Brain microvascular endothelial cell (primary cell): ENCODE measurements at places on chromosomes 5 and 9.

GRCh38 chr9:16058131-16058549 is 505.3 kb downstream of the CCDC171 start:
- DNase-seq: peak; percentile 80

DNA sequence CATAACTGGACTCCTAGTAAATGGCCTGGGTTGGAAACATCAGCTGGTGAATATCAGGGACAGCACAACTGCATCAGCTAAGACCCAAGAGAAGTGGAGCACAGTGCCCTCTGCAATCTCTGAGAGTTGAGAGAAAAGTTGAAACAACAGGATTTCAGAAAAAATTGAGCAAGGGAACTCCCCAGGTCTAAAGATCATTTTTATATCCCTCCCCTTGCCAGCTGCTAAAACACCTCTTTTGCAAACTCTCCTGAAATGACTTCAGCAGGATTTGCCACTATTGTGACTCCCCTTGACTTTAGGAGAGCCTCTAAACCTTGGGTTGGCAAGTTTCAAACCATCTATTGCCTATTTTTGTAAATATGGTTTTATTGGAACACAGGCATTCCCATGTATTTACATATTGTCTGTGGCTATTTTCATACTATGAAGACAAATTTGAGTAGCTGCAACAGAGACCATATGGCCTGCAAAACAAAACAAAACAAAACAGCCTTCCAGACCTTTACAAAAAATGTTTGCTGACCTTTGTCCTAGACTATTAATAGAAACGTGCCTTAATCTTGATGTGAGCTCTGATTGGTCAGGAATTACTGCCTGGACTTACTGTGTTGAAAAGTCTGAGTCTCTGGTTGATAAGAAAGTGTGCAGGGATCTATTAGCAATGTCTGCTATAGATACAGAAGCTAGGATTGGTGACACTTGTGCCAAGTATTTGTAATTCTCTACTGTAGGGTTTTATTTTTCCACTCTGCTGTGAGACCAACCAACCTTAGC is 37.7 kb upstream of the PLPPR1 start:
- DNase-seq: no peak

DNA sequence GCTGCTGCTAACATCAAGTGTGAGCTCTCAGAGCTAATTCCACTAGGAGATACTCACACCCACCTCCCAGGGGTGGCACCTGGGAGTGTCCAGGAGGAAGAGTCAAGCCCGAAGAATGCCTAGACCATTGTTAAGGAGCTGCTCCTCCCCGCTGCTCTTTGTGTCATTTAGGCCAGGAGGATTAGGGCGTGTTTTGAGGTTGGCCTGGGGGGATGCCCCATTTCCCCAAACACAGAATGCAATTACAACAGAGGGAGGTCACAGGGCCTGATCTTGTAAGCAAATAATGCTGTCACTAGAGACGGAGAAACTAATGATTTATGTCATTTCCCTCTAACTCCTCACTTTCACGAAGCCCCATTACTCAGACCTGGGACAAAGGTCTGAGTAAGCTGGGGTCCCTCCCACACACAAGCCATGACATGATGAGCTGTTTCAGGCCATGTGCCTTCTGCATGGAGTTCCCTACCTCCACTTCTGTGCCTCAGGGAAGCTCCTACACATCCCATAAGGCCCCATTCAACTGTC is 312.5 kb downstream of the ACTL7B start:
- no peak for DNase-seq

- DNase-seq: peak; percentile 19
Observed at GRCh38 chr5:154197801-154198491, 7.4 kb downstream of the GALNT10 start.

DNA sequence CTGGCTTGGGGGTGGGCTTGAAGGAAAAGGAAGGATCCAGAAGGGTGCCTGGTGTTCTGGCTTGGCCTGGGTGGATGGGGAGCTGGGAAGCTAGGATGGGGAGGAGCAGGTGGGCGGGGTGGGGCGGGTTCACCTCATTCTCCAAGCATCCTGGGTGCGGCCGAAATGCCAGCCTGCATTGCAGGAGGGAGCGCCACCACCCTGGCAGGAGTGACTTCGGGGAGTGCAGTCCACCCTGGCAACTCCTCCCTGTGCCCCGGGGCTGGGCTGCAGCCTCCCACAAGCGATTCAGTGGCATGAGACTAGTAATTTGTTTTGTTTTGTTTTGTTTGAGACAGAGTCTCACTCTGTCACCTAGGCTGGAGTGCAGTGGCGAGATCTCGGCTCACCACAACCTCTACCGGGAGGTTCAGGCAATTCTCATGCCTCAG is 5.5 kb downstream of the TTC16 start:
- DNase-seq: no peak

DNA sequence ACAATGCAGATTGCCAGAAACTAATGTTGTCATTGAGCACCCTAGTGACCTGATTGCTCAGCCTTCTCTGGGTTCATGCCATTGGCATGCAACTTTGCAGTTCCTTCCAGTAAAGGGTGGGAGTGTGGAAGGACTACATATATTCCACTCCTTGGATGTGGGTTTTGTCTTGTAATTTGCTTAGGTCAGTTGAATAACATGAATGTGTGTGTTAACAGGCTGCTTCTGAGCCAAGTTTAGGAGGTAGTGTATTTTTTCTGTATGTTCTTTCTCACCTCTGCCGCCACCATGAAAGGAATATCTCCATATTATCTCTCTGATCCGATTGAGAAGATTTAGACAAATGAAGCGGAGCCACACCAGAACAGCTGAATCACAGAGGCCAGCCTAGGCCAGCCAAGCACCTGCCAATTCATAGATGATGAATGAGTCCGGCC is 1929.6 kb upstream of the CDH6 start:
- DNase-seq: no peak

GRCh38 chr5:9903801-9904200 is 273.6 kb upstream of the TAS2R1 start:
- DNase-seq: peak; percentile 64

DNA sequence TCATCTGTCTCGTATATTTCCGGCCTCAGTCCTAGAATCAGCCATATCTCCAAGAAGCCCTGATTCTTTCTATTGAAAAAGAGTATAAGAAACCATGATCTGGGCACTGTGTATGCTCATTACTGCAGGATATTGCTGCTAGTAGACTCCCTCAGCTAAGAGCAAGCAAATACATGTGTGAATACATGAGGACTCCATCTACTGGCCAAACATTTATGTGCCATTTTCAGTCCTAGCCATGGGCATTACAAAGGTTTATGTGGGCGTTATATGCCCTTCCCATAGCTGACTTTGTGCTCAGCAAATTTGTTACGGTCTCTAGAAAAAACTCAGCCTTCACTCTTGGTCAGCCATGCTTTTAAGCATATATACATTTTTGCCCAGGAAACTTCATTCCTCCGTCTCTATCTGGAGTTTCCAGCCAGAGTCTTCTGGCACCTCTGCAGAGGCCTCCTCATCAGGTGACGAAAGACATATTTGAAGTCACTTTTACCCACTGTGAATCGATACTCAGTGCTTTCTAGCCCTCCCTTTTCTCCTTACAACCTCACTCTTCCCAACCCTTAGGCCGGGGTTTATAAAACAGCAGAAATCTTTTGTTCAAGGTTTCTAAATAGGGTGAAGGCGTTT is 1495.6 kb upstream of the CDH6 start:
- no peak for DNase-seq

- DNase-seq: no peak
Observed at GRCh38 chr5:1401536-1402138, 43.6 kb downstream of the SLC6A3 start.

DNA sequence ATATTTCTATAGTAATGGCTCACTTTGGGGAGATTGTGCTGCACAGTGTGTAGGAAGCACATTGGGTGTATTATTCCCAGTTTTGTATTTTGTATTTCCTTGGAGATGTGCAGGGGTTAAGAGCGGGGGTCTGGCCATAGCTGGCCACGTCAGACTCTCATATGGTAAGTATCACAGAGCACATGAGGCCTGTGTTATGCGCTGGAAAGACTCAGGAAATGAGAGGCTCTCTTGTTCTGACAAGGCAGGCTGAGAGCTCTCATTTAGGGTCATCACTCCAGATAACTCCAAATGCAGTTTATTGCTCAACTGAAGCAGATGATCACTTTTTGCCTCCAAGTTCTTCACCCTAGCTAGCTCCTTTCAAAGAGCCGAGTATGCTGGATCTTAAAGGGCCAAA is 205.7 kb downstream of the NTRK2 start:
- no peak for DNase-seq

GRCh38 chr9:36029765-36030528 is 6.8 kb upstream of the RECK start:
- DNase-seq: peak; percentile 83

DNA sequence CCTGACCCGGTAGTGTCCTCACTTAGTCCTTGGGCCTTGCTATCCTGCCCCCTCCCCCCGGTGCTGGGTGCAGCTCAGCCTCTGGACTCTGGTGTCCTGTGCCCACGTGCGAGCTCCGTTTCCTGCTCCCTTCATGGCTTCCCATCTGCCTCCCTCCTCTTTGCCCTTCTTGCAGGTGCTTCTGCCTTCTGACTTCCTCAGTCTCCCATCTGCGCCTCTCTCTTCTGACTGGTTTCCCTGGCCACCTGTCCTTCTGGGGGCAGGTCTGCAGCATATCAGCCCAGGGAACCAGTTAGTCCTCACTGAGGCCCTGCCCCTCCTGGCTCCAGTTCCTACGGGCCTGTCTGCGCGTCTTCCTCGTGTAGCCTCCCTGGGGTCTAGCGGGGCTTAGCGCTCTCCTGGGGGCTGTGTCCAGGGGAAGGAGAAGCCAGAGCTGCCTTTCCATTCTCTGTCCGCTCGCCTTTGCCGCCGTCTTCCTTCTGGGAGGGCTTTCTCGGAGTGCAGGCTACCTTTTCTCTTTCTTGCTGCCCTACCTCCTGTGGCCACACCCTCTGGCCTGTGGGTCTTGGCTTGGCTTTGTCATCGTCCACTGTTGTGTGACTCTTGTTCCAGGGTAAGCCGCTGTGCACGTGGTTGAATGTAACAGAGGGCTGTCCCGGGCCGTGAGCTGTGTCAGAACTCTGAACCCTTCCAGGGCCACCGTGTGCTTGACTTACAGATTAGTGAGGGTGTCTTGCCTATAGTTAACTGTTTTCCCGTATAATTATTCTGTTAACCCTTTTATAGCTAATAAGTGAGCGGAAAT is 51.8 kb downstream of the EHMT1 start:
- no peak for DNase-seq

- DNase-seq: peak; percentile 52
Observed at GRCh38 chr5:170183816-170184687, 48.7 kb upstream of the C5orf58 start.

DNA sequence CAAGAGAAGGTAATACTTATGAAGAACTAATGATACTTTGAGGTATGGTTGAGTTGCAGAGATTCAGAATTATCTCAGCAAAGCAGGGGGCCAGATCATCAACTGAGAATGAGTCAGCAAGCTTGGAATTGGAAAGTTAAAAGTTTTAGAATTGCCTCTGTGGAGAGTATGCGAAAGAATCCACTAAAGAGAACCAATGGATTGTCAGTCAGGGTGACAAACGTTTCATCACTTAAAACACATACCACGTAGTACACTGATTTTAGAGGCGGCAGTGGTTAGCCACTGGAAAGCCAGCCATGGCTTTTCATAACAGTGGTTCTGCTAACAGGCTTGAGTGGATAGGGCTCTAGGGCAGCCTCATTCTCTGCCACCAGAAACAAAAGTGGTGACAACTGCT is 30.7 kb downstream of the AOPEP start:
- peak; percentile 80 for DNase-seq

- no peak for DNase-seq
Observed at GRCh38 chr5:134106991-134107701, 7.3 kb upstream of the TCF7 start.

DNA sequence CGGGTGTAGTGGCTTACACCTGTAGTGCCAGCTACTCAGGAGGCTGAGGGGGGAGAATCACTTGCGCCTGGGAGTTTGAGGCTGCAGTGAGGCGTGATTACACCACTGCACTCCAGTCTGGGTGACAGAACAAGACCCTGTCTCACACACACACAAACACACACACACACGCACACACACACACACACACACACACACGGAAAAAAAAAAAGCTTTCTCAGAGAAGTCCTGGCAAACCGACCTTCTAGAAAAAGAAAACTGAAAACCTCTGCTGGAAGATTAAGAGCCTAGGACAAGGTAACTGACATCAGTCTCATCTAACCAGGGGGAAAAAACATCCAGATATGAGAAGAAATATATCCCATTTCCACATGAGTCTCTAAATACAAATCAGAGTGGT is 140.3 kb upstream of the RETREG1 start:
- DNase-seq: no peak

GRCh38 chr9:89600831-89601230 is 4.0 kb upstream of the GADD45G start:
- no peak for DNase-seq

- peak; percentile 64 for DNase-seq
Observed at GRCh38 chr5:142063878-142064331, 44.7 kb upstream of the NDFIP1 start.

GRCh38 chr9:112581469-112582176 is 95.0 kb downstream of the KIAA1958 start:
- no peak for DNase-seq

GRCh38 chr5:10173716-10174115 is 76.0 kb downstream of the ATPSCKMT start:
- DNase-seq: no peak

DNA sequence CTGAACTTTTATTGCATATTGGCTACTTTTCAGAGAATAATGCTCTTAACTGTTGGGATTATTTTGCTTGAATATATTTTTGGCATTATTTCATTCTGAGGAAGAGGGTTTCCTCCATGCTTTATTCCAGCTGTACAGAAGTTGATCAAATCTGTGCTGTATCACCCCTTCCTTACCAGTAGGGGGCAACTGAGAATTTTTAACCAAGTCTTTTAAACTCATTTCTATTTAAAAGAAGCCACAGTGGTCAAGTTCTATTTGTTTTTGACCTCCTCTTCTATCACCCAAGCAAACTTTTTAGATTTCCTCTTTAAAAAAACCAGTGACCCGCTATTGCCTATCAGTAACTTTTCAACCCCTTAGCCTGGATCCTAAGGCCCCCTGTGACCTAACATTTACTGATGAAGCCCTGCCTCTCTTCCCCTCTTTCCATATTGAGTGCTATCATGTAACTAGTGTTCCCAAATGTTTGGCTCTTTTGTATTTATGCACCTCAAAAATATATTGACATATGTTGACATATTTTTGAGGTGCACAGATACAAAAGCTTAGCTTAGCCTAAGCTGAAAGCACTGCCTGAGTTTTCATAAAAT is 80.6 kb downstream of the FBXO4 start:
- DNase-seq: no peak

DNA sequence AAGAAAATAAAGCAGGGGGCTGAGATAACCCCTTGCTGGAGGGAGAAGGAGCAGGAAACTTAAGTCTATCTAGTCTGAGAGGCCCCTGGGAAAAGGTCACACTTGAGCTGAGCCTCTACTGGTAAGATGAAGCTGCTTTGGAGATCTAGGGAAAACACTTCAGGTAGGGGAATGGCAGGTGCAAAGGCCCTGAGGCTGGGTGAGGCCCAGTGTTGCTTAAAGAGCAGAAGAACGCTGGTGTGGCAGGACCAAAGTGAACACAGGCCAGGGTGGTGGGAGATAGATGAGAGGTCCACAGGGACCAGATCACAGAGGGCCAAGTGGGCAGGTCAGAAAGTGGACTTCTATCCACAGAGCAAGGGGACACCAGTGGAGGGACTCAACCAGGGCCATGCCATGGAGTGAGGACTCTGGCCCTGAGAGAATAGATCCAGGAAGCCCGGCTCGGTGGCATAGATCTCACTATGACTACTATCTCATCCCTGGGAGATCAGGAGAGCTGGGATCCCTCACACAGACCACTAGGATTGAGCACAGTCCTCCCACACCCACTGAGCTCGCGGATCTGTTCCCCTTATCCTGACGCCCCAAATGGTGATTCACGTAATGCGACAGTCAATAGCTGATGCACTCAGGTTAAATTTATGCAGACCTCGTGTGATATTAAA is 17.6 kb upstream of the NEURL1B start:
- DNase-seq: no peak
